ENCODE measurements at places on chromosomes 12 and 14. TPM values are rescaled to one million over a fixed set of nuclear protein-coding genes. Genes with fewer than 3 reads are reported as not detected.

DNA sequence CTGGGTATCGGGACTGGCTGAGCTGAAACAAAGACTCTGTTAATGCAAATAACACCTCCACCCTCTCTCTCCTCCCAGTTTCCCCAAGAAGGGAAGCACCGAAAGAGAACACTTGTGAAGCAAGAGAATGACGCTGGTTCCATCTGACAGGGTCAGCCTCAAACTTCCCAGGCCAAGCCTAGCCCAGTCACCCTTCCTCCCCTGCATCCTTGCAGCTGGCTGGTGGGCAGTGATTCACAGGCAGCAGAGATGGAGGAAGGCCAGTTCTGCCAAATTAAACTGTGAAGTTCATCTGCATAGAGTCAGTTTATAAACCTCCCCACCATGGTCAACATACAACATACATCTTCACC is 2.8 kb downstream of the LRRC74A start:
- DNase-seq = no peak

GRCh38 chr14:60227291-60227690 is 21.7 kb upstream of the PPM1A start:
- no peak for DNase-seq

Gene ABCD2
- 8.8 TPM for total RNA-seq

Gene DDX23
- total RNA-seq = 96.3 TPM

GRCh38 chr12:111222523-111222922 is 146.4 kb downstream of the PHETA1 start:
- DNase-seq = no peak

DNA sequence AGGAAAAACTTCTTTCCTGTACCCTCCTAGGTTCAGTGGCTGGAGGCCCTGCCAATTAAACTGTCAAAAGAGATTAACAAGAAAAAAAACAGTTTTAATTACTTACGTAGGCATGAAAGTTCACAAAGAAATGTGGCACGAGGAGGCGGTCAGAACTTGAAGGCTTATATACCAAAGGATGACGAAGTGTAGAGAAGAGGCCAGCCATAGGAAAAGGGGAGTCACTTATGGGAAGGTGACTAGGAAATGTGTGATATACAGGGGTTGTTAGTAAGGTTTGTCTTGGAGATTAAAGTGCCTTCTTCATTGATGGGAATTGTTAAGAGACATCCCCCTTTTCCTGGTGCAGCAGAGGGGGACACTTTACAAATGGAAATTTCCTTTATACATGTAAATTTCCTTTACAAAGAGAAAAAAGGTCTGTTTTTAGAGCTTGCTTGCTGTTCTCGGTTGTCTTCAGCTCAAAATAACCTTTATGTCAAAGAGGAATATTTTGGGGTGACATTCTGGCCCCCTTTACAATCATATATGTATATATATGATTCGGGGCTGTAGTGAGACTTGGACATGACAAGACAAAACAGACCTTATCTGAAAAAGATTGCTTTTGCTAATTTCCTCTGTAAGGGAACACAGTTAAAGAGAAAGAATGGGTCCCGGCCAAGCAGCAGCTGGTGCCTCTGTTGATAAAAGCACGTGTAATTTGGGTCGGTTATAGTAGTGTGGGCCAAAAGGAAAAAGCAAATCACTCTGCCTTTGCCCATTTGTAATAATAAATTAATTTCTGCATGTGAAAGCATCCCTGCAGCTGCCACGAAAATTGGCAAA is 38.6 kb downstream of the SYNE2 start:
- DNase-seq = no peak

Gene APOF
- total RNA-seq = not detected

GRCh38 chr12:21662122-21662792 is 4.6 kb upstream of the LDHB start:
- DNase-seq = no peak

Gene FAM186B
- total RNA-seq = not detected

Measured in CD4-positive, CD25-positive, alpha-beta regulatory T cell (primary cell).